ENCODE measurements at places on chromosomes 16 and 17. TPM values are rescaled to one million over a fixed set of nuclear protein-coding genes. Genes with fewer than 3 reads are reported as not detected.

KRT12 gene
- total RNA-seq = not detected

MYO1D gene
- 3.8 TPM for total RNA-seq

SLC12A3 gene
- not detected for total RNA-seq

TMEM107 gene
- 7.1 TPM for total RNA-seq

MFSD6L gene
- total RNA-seq = 0.11 TPM

NTN1 gene
- total RNA-seq = 19.4 TPM

DNA sequence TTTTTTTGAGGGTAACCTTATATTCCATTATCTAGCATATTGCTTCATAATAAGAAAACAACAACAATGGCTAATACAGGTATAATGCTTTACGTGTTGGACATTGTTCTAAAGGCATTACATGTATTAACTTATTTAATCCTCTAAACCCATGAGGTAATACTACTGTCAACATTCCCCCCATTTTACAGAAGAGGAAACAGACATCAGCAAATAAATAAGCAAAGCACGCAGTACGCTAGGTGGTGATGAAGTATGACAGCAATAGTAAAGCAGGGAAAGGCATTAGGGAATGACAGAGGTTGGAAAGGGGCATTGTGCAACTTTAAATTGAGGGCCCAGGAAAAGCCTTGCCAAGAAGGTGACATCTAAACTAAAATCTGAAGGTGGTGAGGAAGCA is 4.6 kb downstream of the ANKRD40 start:
- no peak for DNase-seq

DNA sequence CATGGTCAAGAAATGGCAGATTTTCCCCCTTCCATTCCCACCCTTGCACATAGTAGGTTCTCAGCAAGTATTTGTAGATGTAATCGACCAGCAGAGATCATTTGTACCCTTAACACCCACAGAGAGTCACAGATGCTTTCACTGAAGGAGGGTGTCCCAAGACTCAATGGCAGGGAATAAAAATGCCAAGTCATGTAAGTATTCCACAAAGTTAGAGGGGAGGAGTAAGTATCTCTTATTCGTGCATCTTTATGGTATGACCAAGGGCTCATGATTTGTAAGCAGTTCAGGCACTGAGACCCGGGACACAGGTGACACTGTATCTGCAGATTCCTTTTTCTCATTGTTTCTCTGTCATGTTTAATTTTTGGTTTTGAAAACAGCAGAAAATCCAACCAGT is 489.6 kb downstream of the MAF start:
- DNase-seq = no peak

DNA sequence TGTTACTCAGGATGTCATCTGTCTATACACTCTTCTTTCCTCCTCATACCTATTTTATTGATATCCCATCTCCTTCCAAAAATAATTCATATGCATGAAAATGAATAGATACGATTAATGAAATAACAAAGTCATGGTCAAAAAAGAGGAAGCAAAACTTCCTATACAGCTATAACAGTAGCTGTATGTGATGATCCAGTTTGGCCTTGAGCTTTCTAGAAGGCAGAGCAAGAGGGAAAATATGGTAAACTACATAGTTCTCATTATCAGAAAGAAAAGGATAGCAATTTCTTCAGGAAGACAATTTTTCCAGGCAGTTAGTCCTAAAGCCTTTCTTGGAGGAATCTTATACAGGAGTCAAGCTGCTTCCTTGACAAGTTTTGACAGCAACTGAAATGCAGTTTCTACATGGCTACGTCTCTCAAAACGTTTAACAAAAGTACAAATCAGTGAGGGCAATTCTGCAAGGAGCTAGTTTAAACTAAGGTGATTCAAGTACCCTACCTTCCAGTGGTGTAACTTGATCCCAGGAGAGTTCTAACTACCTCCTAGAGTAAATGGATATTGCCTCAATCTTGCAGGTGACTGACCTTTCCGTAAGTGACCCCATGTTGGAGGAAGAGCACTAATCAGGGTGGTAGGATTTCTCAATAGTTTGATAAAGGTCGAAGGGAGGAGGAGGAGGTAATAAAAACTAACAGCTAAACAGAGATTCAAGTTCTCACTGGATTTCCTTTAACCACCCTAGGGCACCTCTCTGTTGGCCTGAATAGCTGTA is 1.0 kb downstream of the SPAG5 start:
- DNase-seq = no peak

DNA sequence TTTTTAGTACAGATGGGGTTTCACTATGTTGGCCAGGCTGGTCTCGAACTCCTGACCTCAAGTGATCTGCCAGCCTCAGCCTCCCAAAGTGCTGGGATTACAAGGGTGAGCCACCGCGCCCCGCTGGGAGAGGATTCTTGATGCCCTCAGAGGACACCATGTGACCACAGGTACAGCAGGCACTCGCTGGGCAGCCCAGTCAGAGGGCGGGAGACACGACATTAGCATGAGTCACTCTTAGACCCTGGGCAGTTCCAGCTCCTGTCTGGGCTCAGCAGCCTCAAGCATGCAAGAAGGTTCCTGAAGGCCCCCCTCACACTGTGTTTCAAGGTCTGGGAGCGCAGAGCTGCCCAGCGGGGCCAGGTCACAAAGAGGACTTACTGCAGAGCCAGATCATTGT is 11.9 kb downstream of the STAC2 start:
- DNase-seq = no peak

- no peak for DNase-seq
Observed at GRCh38 chr17:42361781-42362186, 26.5 kb downstream of the STAT3 start.

GRCh38 chr17:8629371-8630226 is 926 bp downstream of the MYH10 start:
- peak; percentile 51 for DNase-seq

GRCh38 chr16:12655537-12655936 is 148.2 kb downstream of the CPPED1 start:
- DNase-seq = no peak

- DNase-seq = no peak
Observed at GRCh38 chr17:34082404-34082803, 172.7 kb upstream of the CCL2 start.

DNA sequence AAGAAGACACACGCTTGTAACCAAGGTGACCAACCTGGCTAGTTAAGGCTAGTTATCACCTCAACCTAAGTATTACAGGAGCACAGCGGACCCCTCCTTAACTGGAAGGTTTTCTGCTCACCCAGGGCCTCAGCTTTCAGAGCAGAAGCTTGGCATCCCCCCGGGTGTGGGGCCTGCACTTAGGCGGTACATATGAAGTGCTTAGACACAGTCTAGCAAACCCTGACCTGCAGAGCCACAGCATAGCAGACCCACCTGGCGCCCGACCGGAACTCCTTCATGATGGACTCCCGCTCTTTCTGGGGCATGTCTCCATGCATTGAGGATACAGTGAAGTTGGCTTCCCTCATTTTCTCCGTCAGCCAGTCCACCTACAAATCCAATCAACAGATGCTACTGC is 9.8 kb downstream of the EIF4A3 start:
- DNase-seq = no peak

DNA sequence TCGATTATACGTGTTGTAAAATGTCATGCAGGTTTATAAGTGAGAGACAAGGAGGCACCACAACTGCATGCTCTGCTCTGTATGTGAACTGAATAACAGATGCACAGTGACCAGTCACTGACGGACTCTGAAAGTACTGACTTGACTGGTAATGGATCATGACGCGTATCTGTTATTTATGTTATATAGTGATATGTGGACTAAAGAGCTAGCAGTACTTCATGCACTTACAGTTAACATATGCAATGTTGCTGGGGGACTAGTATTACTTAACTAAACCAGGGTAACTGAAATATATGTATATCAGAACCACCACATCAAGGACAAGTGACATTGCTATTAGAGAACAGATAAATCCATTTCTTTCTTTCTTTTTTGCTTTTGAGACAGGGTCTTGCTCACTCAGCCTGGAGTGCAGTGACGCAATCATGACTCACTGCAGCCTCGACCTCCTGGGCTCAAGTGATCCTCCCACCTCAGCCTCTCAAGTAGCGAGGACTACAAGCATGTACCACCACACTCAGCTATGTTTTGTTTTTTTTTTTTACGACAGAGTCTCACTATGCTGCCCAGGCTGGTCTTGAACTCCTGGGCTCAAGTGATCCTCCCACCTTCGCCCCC is 17.2 kb downstream of the COIL start:
- DNase-seq = no peak

All from Right ventricle myocardium superior (tissue), 1 donor.